NCI-H2171 (cell line): ENCODE measurements at places on chromosomes 2 and 18.
A peak's percentile ranks its signal among the peaks of the same experiment; 100 is the strongest.

- no peak for DNase-seq
These were observed 46.4 kb downstream of the ZNF804A start for GRCh38 chr2:184644685-184645084.

DNA sequence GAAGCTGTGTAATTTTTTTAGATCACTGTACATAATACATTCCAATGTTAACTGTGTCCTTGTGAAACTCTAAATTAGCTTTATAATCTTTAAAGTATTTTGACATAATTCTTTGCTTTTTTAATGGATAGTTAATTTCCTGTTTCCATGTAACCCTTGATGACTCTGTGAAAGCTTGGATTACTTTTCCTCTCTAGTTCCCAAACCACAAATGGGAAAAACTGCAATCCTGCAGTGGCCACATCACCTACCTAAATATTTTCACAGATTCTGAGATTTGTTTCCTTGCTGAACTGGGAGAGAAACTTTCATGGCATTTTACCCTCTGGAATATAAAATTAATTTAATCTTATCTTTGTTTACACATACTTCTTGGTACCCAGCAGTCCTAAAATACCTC, 161.6 kb upstream of the CCDC68 start:
- DNase-seq: no peak

GRCh38 chr2:217877866-217878265, 124.9 kb downstream of the TNS1 start:
- DNase-seq: no peak

DNA sequence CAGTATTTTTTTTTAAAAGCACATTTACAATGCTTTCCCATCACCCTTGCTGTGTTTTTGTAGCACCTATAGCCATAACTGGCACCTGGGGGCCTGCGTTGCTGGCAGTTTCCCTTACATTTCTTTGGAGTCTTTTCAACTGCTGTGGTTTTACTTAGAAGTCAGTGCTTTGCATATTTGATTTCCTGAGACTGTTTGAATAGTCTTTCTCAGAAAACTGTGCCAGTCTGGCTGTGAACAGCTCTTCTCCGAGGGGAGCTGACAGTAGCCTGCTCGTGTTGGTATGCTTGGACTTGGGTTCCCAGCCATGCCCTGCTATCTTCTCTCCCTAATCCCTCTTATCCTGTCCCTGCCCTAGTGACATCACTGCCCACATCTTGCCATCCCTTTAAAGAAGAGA, 81.5 kb downstream of the DPP4 start:
- no peak for DNase-seq

- DNase-seq: no peak
These were observed 103.5 kb downstream of the SPTBN1 start for GRCh38 chr2:54559593-54560145.

DNA sequence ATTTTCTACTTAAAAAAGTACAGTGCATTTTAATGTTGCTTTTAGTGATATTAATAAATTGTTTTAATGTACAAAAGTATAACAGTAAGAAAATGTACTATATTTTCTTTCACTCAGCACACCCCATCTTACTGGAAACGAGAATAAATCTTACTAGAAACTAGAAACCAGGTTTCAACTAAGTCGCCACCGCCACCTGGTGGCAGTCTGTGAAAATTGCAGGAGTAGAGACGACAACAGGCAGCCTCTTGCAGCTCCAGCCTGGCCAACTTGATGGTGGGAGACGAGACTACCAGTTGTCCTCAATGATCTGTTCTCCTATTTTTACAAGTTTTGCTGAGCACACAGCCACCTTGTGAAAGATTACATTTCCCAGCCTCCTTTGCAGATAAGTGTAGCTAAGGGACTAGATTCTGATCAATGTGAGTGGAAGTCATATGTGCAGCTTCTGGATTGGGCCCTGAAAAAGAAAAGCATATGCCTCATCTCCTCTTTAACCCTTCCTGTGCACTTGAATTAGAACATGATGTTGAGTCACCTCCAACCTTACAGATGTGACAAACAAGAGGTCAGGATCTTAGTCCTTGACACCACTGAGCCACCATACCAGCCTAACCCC, 8.7 kb downstream of the OTOF start:
- DNase-seq: peak; percentile 6

- DNase-seq: no peak
These were observed 6.2 kb downstream of the GLI2 start for GRCh38 chr2:120741571-120742561.

DNA sequence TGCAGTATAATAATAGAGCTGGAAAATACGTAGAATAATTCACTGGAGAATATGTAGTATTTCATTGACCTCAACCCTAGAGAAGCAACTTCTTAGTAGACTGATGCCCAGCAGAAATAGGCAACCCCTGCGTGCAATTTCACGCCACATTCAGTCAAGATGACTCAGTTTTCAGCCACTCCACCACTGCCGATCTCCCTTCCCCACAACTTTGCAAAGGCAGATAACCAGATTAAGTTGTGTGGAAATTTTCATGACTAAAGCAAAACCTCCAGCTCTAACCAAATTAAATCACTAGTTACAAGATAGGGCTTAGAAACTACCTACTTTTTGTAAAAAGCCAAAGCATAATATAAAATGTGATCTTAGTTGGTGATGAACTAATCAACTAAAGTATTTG, 63.3 kb upstream of the STK17B start:
- DNase-seq: no peak

- DNase-seq: peak; percentile 36
These were observed 1.8 kb upstream of the ALK start for GRCh38 chr2:29923110-29923721.

- DNase-seq: no peak
These were observed 41.4 kb downstream of the PDIA6 start for GRCh38 chr2:10770956-10771750.

GRCh38 chr2:66851449-66851872, 416.5 kb downstream of the MEIS1 start:
- no peak for DNase-seq

GRCh38 chr2:8833853-8834252, 3.6 kb downstream of the KIDINS220 start:
- no peak for DNase-seq

DNA sequence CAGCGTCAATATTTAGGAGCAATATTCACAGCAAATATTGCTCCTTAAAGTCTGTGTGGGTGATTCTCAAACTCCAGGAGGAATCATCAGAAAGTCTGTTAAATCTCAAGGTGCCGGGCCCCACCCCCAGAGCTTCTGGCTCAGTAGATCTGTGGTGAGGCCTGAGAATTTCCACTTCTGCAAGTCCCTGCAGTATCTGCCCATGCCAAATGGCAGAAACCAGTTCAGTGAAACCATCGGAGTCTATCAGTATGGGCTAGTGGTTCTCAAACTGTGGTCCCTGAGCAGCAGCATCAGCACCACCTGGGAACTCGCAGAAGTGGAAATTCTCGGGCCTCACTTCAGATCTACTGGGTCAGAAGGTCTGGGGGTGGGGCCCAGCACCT, 202.9 kb downstream of the SLC4A3 start:
- no peak for DNase-seq

GRCh38 chr18:11149441-11150270, at the start of gene PIEZO2:
Gene PIEZO2, minus strand, starts transcription at chr18:11149569. Its CDS starts 981 bp downstream, at chr18:11148588.
- peak; percentile 53 for DNase-seq

DNA sequence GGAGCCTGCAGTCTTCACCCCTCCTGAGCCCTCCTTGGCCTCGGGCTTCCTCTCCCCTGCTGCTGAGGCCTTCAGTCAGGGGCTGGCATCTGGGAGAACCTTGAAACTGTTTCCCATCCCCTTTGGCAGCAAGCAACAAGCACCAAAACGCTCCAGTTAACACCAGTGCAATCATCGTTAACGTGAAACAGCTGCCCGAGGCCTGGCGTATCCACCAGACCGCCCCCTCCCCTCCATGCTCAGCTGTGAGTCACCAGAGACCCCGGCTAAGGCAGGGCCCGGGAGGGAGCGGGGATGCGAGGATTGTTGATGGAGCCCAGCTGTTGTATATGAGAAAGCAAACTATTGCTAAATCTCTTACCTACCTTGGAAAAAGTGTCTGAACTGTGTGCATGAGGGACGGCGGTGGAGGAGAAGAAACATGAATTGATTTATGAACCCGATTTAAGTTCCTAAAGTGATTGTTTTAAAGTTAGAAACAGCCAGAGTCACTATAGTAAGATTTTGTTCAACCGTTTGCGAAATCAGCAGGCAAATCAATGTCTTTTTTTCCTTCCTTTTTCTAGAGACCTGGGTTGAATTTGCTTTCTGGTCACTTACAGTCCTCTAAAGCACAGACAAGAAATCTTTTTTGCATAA, 5.2 kb downstream of the ZFP36L2 start:
- DNase-seq: peak; percentile 76

DNA sequence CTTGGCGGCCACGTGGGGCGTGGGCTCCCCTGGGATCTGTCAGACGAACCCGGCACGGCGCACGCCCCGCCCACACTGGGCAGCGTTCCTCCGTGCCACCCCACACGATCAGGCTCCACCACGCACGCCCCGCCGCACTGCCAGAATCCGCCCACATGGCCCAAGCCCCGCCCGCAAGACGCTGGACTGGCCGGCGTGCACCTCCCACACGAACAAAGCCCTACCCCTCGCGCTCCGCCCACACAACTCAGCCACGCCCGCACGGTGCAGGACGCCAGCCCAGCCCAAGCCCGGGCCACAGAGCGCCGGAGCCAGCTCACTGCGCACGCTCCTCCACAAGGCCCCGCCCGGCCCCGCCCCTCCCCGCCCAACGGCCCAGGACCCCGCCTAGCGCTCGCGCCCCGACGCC, 555 bp downstream of the TMEM18 start:
- peak; percentile 99 for DNase-seq

- DNase-seq: no peak
These were observed 1.3 kb downstream of the KCTD1 start for GRCh38 chr18:26546875-26547645.

DNA sequence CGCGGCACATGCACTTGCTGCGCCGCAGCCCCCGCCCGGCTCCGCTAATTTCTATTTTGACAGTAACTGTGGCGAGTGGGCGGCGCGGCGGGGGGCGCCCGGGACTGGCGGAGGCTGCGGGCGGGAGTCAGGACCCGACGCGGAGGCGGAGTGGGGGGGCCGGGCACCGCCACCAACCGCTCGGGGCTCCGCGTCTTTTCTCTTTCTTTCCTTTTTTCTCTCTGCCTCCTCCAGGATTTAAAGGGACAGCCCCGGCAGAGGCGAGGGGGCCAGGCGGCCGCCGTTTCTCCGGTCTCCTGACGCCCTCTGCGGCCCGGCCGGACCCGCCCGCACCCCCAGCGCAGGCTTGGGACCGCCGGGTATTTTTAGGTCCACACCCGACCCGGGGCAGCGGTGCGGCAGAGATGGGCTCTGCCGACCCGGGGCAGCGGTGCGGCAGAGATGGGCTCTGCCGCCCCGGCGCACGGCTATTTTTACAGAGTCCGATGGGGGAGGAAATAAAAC, 460 bp upstream of the ZBTB7C start:
- DNase-seq: peak; percentile 3

DNA sequence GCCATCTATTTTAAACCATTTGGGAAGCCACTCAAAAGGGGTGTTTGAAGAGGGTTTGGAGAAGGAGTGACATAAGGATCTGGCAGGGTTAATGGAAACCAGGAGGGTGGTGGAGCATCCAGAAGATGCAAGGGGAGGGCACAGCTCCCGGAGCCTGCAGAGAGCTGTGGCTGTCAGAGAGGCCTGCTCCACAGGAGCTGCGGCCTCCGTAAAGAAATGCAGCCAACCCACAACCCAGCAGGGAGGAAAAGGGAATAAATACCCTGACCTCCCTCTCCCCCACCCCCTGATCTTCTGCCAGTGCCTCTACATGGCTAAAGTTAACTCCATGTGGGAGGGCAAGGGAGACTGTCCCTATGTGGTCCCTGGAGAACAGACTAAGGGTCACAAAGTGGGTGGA, 567.1 kb upstream of the POU3F3 start:
- DNase-seq: no peak

- DNase-seq: no peak
These were observed 138.4 kb downstream of the MBP start for GRCh38 chr18:76994086-76994654.

GRCh38 chr2:113734185-113734584, 22.3 kb downstream of the SLC35F5 start:
- DNase-seq: no peak

DNA sequence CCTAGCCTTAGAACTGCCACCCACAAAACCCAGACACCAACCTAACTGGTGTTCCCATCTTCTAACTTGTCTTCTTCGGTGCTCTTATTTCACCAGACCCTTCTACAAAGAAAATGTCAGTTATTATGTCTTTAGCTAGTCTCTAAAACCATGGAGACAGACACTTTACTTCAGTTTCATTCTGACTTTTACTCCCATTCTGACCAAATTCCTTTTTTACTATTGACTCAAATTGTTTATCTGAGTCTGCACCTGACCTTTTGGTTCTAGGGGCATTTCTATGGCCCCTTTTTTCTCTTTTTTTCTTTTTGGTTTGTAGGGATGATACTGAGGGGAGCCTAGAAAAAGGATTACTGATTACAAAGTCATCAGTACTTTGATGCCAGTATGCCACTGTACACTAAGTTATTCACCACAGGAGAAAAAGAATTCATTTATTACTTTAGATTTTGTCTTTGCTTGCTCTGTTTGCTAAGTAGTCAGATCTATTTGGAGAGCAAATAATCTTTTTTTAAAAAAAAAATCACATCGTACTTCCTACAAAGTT, 6.8 kb upstream of the SLC1A4 start:
- DNase-seq: no peak
